ENCODE measurements at places on chromosomes 2 and 18.

GRCh38 chr2:130251873-130252620, 53.8 kb upstream of the TUBA3E start:
- no peak for DNase-seq

DNA sequence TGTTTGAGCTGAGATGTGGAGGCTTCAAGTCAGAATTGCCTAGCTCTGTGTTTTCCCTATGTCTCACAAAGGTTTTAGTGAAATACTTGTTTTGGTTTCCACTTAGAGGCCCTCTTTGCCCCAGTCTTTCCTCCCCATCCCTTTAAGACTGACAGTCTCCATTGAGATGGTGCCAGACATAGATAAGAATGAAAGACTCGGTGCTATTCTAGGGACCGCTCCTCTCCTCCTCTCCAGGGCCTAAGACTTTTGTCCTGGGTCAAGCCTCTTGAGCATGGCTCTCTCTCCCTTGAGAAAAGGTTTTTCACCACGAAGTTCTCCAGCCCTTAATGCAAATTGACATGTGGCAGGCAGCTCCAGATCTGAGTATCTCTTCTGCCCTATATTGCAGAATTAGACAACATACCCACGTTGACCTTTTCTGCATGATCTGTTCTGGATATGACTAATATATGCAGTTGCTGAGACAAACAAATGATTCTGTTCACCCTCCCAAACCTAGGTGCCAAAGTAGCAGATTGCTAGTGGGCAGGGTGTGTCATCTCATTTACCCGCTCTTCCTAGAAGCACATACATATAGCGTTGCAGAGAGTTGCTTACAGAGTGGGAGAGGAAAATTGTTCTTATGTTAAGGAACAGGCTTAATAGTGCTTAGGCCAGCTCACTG, 47.5 kb upstream of the ACSL3 start:
- DNase-seq: no peak

DNA sequence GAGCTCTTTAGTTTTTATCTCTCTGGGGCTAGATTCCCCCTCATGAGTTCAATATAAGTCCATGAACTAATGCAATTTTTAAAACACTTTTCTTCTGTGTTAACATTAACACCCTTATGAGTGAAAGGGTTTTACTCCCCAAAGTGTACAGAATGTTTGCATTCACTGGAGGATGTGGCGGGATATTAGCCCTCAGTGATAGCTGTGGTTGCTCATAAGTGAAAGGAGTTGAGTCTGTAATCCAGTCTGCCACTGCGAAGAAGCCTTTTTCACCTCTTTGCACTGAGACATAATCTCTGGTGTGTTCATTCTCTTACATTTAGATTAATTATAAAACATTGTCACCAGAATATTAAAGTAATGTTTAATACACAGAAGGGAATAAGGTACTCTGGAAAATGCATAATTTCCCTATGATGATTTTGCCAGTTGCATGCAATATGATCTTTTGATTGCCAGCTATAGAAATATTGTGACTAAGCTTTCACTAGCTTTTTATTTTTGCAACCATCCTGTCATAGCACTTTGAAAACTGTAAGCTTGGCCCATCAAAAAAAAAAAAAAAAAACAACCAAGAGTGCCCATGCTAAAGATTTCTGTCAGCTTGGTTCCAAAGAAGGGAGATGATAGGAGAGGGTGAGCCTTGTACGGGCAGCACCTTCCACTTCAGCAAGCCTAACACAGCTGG, 113.2 kb downstream of the BCL11A start:
- no peak for DNase-seq

DNA sequence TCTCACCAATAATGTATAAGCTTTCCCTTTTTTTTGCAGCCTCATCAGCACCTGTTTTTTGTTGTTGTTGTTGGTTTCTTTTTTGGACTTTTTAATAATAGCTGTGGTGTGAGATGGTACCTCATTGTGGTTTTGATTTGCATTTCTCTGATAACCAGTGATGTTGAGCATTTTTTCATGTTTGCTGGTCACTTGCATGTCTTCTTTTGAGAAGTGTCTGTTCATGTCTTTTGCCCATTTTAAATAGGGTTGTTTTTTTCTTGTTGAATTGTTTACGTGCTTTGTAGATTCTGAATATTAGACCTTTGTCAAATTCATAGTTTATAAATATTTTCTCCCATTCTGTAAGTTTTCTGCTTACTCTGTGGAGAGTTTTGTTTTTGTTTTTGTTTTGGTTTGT, 88.4 kb upstream of the EPAS1 start:
- DNase-seq: no peak

- no peak for DNase-seq
Measured at GRCh38 chr2:234722176-234722575, 225.3 kb upstream of the ARL4C start.

- no peak for DNase-seq
Measured at GRCh38 chr18:73881396-73881917, 266.2 kb downstream of the FBXO15 start.

GRCh38 chr18:7898181-7898580, 331.1 kb downstream of the PTPRM start:
- DNase-seq: no peak

Measured in NB4 (cell line).